ENCODE measurements at places on chromosomes 5 and 9. TPM values are rescaled to one million over a fixed set of nuclear protein-coding genes. Genes with fewer than 3 reads are reported as not detected.

PCDHB12 gene
- not detected for total RNA-seq

- DNase-seq, result no peak
Measured at GRCh38 chr9:16628413-16628812, 242.1 kb downstream of the BNC2 start.

GADD45G gene
- total RNA-seq, result not detected

DNA sequence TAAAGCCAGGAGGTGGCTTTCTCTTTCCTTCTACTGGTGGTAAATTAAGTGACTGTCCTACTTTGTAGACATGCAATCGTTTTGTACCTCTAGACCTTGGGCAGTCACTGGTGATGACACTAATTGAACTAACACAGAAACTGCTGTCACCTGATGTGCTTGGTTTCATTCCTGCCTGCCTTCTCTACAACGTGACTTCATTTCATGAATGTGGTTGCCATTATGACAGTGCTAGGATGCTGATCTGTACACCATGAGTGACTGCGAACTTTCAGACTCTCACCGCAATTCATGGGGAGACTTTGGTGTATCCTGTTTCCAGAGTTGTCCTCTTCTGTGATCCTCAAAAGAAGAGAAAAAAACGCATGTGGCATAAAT is 47.5 kb downstream of the UBE2QL1 start:
- no peak for DNase-seq

DNA sequence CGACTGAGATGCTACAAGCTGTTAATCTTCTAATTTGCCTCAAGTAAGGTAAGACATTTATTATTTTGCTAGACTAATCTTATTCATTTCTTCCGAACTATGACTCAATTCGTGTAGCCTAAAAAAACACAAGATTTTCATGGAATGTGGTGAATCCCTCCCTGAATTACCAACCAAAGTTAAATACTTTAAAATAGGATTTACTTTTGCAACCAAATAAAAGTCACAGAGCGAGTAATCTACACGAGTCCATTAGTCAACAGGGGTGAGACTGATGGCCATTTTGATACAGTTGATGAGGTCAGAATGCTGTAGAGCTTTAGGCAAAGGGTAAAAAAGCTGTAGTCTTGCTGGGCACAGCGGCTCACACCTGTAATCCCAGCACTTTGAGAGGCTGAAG is 13.1 kb upstream of the BNC2 start:
- DNase-seq, result no peak

DNA sequence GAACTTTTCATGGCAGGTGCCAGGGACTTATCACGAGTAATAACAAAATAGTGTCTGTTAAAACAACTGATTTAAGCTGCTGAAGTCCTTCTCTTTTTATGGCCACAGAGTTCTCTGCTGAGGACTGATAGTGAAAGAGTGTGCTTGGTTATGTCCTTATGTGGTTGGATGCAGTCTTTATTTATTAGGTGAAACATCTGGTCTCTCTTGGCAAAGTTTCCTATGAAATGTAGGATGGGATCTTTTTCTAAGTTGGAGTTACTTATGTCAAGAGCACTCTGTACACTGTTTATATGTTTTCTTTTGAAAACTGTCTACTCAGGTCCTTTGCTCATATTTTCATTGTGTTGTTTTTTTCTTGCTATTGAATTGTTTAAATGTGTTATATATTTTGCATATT is 1816.1 kb upstream of the C9orf72 start:
- DNase-seq, result no peak

GRCh38 chr9:27385606-27386322 is 88.8 kb upstream of the EQTN start:
- DNase-seq, result no peak

CTXN3 gene
- total RNA-seq, result not detected
